Memory B cell (primary cell): ENCODE measurements at places on chromosomes 2 and 18.

- no peak for DNase-seq
Measured at GRCh38 chr2:120661551-120661950, 74.1 kb upstream of the GLI2 start.

GRCh38 chr2:70816726-70817125 is 3.7 kb downstream of the CLEC4F start:
- DNase-seq, result no peak

DNA sequence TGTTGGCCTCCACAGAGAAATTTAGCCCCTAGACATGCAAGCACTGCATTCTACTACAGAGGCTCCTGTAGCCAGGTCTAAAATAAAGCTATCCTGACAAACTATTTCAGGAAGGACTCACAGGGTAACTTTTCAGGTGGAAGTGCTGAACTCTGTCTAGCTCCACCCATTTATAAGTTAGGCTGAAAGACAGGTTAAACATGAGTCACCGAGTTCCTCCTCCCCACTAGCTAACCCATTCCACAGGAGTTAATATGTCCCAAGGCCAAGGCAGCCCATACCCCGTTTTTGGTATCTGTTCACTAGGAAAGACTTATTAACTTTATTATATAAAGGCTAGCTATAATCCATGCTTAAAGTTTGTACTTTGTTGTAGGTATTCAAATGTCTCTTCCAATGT is 3.5 kb downstream of the CWC22 start:
- DNase-seq, result no peak

GRCh38 chr2:133438026-133438425 is 130.2 kb downstream of the NCKAP5 start:
- DNase-seq, result no peak

- DNase-seq, result peak; percentile 44
Measured at GRCh38 chr2:19358242-19359020, at the start of gene OSR1. Gene OSR1 (minus strand): TSS chr2:19358623. CDS start chr2:19353805, 4,818 bp downstream.

DNA sequence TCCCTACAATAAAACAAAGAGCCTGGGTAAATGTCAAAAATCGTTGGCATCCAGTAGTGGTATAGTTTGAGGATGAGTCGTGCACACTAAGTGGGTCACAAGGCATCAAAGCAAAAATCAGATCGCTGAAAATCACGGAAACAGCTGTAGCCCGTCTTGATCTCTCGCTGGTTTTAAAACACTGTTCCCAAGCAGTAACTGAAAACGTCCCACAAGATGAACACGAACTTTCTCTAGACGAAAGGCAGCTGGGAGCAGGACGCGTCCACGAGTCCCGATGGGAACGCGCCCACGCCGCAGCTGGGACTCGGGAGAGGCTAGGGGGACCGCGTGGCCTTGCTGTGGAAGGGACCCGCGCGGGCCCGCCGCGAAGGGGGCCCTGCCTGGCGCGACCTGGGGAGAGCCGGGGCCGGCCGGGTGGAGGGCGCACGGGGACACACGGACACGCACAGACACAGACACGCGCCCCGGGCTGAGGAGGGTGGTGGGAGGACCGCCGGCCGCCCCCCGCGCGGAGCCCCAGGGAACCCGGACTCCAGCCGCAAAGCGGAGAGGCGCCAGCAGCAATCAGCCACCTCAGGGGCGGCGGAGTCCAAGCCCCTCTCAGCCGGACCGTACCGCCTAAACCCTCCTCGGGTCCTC is 651 bp downstream of the STK17B start:
- peak; percentile 41 for DNase-seq

GRCh38 chr18:4230450-4231168 is 224.5 kb downstream of the DLGAP1 start:
- no peak for DNase-seq

DNA sequence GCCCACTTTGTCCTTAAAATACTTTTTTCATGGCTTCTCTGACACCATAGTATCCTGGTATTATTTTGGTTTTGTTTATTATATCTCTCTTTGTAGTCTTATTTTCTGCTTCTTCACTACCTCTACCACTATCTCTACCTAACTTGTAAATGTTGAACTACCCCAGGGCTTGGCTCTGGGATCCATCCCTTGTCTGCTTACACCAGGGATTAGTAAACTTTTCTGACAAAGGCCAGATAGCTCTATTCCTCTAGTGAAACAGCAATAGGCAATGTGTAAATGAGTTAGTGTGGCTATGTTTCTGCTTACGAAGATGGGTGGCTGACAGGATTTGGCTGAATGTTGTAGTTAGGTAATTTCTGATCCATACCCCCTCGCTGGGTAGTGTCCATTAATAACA is 76.8 kb downstream of the ZNF407 start:
- no peak for DNase-seq

DNA sequence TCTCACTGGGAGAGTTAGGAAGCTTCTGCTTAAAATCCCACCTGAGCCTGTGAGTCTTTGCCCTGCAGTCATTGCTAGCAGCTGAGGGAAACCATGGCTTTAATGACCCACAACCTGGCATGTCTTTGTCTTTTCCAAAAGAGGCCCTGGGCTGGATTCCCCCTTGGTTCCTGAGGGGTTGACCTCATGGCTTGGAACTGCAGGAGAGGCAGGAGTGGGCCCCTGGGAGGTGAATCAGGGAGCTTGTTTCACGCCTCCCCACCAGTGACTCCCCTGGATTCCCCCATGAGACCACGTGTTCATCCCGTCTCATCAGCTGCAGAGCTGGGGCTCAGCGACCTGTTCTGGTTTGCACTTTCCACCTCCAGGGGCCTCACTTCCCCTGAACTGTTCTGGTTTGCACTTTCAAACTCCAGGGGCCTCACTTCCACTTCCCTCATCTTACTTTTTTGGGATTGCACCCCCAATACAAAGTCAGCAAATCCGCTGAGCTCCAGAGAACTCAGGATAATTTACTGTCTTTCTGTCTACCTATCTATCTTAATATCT is 58.5 kb upstream of the TMEM18 start:
- no peak for DNase-seq

DNA sequence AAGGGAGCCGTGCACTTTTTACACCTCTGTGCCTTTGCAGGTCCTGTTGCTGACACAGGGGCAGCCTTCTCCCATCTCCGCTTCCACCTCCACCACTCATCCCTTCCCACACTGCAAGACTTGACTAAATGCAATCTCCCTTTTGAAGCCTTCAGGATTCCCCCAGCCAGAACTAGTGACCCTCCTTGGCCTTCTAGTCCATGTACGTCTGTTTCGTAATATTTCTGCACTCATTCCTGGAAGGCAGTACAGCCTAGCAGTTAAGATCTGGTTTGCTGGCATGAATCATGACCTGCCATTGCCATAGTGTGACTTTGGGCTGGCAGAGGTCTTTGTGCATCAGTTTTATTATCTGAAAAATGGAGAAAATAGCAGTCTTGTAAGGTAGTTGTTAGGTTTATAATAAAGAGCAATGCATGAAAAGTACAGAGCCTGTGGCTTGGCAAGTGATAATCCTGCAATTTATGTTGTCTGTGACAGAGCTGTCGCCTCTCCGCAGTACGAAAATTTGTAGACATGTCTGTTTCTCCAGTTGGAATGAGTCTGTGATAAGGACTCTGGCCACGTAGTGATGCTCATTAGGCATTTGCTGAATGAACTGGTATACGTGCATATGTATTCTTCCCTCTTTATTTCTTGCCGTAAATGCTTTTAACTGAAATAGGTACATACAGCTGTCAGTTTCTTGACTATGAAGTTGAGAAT is 36.7 kb downstream of the NCK2 start:
- no peak for DNase-seq

DNA sequence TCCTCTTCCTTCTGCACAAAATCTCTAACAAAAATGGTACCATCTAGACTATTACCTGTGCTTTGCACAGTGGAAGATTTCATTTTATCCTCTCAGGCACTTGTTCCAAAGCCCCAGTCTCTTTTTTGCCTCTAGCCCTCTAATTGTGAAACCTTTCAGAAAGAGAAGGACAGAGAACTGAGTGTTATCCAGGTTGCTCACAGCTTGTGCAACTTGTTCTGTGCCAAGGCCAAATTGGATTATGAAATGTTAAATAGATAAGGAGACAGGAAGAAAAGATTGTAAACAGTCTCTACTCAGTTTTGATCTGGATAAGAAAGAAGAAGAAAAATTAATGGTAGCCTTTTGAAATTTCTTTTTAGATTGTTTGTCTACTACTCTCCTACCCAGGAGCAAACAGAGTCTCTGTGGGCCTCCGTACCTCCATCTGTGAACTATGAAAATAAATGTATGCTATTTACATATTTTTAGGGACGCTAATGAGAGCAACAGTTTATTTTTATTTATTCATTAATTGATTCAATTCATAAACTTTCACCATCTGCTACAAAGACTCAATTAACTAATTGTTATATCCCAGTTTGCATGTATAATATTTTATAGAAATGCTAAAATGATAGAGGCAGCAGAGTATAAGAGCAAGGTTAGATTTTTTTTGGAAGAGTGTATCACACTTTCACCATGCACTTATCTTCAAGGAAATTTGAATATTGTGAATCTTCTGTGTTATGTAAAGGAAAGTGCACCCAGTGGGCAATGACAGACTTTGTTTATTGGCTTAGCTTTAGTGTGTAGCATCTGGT is 339.0 kb upstream of the ETAA1 start:
- DNase-seq, result no peak

- no peak for DNase-seq
Measured at GRCh38 chr18:66638856-66639629, 35.2 kb upstream of the CDH19 start.

GRCh38 chr2:197913084-197913483 is 108.7 kb downstream of the PLCL1 start:
- no peak for DNase-seq

- no peak for DNase-seq
Measured at GRCh38 chr2:173410579-173410978, 55.9 kb downstream of the CDCA7 start.

- peak; percentile 94 for DNase-seq
Measured at GRCh38 chr2:74421221-74421870, at the start of the genes C2orf81 and WDR54. Gene C2orf81 (minus strand): TSS chr2:74421619. CDS start chr2:74421560, 59 bp downstream. Gene WDR54 (plus strand): TSS chr2:74421730. CDS start chr2:74422154, 424 bp downstream.
